Natural killer cell treated with Interleukin-12 subunit alpha and Interleukin-12 subunit beta and Interleukin-15 and Interleukin-18, amount 100 ng/mL, for 72 hours (primary cell): ENCODE measurements at places on chromosomes 12 and 14. TPM values are rescaled to one million over a fixed set of nuclear protein-coding genes. Genes with fewer than 3 reads are reported as not detected.
A peak's percentile ranks its signal among the peaks of the same experiment; 100 is the strongest.

MGP gene
- total RNA-seq: not detected

PNMA1 gene
- total RNA-seq: 18.9 TPM

TMEM30B gene
- 0.81 TPM for total RNA-seq

GPR84 gene
- 91.5 TPM for total RNA-seq

PTHLH gene
- total RNA-seq: not detected

MANSC4 gene
- not detected for total RNA-seq

GRCh38 chr12:18476861-18477260, 215.5 kb downstream of the PIK3C2G start:
- no peak for DNase-seq

DNA sequence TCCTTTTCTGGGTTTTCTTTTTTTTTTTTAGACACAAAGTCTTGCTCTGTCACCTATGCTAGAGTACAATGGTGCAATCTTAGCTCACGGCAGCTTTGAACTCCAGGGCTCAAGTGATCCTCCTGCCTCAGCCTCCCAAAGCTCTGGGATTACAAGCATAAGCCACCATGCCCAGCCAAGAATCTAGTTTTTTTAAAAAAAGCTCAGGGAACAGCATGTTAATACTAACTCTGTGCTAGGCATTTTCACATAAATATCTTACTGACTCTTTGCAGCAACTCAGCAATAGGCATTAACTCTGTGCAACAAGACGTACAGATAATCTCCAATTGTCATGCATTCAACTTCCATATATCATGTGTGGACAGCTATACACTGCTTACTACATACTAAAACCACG, 97.4 kb downstream of the LLPH start:
- no peak for DNase-seq

DNA sequence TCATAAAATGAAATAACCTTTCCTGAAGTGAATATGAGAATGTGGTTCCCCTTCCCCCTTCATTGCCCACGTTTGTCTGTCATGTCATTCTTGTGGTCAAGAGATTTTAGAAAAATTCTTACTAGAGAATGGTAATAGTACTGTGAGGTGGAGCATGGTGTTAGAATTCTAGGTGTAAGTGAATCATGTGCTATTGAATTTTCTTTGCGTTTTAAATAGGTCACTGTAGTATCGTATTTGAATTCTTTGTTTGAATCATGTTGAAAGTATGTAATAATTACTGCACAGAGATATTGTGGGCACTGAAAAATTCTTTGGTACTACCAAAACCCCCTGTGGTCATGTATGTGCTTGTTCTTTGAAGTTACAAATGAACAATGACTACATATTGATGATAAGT, 49.9 kb downstream of the FUT8 start:
- no peak for DNase-seq

GRCh38 chr14:81406863-81407262, 6.7 kb upstream of the STON2 start:
- no peak for DNase-seq

DNA sequence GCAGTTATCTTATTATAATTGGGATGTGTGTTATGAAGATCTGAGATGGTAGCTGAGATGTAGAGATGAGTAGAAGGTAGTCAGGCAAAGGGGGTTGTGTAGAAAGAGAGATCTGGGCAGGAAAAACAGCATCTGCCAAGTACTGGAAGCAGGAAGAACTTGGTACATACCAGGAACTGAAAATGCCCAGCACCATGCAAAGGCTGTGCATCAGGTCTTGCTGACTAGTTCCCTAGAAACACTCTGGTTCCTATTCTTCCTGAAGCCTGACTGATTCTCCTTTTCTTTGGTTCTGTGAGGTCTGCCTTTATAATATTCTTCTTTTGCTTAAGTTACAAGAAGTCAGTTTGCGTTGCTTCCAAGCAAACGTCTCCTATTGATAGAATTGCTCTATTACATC, 6.7 kb upstream of the NFATC4 start:
- DNase-seq: no peak

- DNase-seq: no peak
Observed at GRCh38 chr12:41983394-41983793, 161.3 kb downstream of the GXYLT1 start.

GRCh38 chr14:41859336-41859735, 252.7 kb downstream of the LRFN5 start:
- no peak for DNase-seq

DNA sequence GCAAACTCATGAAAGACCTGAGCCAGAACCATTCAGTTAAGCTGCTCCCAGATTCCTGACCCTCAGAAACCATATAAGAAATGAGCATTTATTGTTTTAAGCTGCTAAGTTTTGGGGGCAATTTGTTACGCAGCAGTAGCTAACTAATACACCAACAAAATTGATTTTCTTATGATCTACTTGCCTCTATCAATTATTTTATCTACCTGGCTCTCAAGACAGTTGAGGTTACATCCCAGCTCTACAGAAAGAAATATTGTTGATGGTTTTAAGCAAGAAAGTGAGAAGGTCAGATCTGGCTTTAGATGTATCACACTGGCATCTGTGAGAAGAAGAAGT, 103.1 kb upstream of the MDM1 start:
- DNase-seq: no peak

- no peak for DNase-seq
Observed at GRCh38 chr12:26770239-26771070, 62.5 kb downstream of the ITPR2 start.

DNA sequence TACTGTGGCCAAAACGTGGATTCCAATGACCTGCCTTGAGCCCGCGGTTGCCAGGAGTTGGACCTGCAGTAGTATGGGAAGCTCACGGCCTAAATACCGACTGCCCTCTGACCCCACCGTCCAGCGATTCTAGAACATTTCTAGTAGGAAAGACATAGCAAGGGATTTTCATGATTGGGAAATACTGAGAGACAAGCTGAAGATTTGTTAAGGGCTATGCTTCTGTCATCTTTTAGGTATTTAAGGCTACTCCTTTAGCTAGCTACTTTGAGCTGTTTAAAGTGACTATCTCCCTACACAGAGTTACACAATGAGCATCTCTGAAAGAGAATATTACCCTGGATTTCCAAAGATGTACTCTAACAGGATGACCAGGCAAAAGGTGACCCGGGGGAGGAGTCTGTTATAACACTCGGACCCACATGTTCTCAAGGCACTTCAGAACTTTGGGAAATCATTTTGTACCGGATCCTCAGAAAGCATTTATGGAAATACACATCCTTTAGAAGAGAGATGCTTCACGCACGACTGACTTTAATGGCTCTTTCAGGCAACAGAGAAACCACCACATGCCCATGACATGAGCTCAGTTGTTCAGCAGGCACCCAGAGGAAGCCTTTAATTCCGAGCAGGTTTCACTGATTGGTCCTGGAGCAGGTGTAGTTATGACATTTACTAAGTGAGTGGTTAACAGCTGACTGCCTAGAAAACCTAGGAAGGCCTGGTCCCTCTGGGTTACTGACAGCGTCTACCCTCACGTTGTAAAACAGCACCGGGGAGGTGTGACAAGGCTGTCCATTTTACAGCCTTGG, 4.2 kb downstream of the BAG5 start:
- no peak for DNase-seq

DNA sequence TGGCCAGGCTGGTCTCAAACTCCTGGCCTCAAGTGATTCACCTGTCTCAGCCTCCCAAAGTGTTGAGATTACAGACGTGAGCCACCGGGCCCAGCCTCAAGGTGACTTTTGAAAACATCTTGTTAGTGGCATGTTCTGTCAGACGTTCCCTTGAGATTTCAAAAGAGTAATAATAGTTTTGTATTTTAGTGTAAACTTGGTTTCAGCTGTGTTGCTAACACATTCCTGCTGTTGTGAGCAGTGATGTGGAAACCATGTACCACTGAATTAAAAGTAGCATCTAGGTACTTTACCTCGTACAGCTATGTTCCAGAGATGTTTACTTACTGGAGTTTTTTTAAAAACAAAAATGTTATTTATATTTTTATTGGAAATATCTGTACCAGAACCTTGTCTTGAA, 111.3 kb downstream of the AEBP2 start:
- DNase-seq: no peak

GRCh38 chr14:38721822-38722431, 381.1 kb downstream of the SEC23A start:
- no peak for DNase-seq

GRCh38 chr12:53924521-53925405, 13.9 kb upstream of the HOXC13 start:
- no peak for DNase-seq

GRCh38 chr14:75742867-75743266, 81.8 kb downstream of the TTLL5 start:
- DNase-seq: no peak

DNA sequence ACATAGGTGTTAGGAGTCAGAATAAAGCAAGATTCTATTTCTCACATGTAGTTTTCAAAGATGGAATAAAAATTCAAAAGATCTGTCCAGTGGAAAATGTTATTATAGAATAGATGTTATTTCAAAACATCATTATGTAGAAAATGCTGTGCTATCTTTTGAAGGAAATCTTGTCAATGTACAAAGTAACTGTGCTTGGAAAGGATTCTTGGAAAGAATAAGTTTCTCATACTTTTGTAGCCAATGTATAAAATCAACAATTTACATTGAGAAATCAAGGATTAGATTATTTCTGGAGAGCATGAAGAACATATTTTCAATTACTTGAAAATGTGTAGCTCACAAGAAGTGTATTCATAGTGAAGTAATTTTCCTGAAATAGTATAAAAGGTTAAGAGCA, 532.5 kb upstream of the MGAT4C start:
- DNase-seq: no peak

DNA sequence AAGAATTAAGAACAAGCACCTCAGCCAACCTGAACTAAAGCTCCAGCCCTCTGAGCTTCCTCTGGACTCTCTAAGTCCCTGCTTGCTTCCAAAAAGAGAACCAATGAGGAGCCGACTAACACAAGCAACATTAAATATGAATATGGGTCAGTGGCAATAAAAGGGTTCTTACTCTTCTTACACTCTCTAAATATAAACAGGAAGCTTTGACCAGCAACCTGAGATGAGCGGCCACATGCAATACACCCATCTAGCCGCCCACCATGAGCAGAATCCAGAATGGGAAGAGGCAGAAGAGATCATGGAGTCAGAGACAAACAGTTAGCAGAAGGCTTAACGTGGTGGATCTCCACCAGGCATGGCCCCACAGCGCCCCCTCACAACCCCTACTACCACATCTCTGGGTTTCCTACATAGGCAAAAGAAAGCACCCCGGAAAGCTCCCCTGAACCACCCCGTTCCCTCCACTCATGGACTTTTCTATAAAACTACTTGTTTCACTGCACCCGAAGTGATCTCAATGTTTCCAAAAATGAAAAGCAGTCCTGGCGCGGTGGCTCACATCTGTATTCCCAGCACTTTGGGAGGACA, 59.4 kb downstream of the TTC7B start:
- DNase-seq: no peak

GRCh38 chr14:34014936-34015335, 64.1 kb upstream of the EGLN3 start:
- no peak for DNase-seq

- DNase-seq: no peak
Observed at GRCh38 chr12:65534238-65534841, 255.9 kb downstream of the MSRB3 start.

- DNase-seq: no peak
Observed at GRCh38 chr14:26265170-26265685, 332.6 kb downstream of the NOVA1 start.

GRCh38 chr12:94240171-94240570, 91.8 kb downstream of the PLXNC1 start:
- no peak for DNase-seq

- DNase-seq: peak; percentile 5
Observed at GRCh38 chr12:131114271-131114670, 160.6 kb downstream of the ADGRD1 start.
